ENCODE measurements at places on chromosomes 6 and 20.

DNA sequence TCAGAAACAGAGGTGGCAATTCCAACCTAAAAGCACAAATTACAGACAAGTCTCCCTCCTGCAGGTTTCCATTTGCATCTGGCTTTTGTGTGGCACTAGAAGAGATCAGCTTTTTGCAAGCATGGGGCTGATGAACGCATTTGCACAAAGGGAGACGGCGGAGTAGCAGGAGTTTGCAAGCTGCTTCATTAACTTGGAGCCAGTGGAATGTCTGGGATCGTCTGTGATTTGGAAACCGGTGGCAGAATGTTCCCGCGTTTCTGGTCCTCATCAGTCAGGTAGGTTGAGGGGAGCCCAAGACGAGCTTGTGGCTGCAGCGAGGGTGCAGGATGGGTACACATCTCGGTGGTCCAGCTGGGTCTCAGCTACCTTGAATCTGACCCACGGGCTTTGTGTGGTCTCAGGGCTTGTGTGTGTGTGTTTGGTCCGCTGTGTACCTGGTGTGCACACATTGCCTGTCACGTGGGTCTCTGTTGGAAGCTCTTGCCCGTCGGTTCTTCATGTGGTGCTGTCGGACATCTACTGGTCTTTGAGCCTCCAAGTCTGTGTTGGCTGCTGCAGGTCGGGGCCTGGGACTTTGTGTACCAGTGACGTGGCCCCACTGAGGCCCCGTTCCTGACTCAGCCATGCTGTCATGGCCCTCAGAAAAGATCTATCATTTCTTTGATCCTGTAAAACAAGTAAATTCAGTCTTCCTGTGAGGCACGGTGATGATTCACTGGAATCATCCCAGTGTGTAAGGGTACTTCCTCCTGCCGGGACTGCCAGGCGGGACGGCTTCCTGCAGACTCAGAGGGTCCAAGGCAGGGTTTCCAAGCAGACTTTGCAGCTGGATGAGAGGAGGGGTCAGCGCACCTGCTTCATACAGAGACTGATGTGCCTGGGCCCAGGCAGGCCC is 12.4 kb upstream of the MYT1 start:
- DNase-seq = no peak

- no peak for DNase-seq
These were observed 263.3 kb downstream of the SOX4 start for GRCh38 chr6:21856844-21857243.

- DNase-seq = peak; percentile 7
These were observed 392.0 kb upstream of the SASH1 start for GRCh38 chr6:147950623-147950987.

- DNase-seq = no peak
These were observed 16.2 kb downstream of the GABRR2 start for GRCh38 chr6:89298680-89299465.

DNA sequence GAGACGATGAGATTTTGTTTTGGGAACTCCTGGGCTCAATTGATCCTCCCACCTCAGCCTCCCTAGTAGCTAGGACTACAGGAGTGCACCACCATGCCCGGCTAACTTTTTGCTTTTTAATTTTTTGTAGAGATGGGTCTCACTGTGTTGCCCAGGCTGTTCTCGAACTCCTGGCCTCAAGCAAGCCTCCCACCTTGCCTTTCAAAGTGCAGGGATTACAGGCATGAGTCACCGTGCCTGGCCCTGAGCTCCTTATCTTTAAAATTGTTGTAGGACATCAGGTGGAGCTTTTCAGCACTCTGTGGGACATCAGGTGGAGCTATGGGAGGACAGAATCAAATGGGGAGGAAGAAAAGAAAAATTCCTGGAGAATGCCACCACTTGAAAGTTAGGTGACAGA is 12.7 kb downstream of the ACTR5 start:
- DNase-seq = no peak

GRCh38 chr6:68158256-68158655 is 476.8 kb upstream of the ADGRB3 start:
- no peak for DNase-seq

DNA sequence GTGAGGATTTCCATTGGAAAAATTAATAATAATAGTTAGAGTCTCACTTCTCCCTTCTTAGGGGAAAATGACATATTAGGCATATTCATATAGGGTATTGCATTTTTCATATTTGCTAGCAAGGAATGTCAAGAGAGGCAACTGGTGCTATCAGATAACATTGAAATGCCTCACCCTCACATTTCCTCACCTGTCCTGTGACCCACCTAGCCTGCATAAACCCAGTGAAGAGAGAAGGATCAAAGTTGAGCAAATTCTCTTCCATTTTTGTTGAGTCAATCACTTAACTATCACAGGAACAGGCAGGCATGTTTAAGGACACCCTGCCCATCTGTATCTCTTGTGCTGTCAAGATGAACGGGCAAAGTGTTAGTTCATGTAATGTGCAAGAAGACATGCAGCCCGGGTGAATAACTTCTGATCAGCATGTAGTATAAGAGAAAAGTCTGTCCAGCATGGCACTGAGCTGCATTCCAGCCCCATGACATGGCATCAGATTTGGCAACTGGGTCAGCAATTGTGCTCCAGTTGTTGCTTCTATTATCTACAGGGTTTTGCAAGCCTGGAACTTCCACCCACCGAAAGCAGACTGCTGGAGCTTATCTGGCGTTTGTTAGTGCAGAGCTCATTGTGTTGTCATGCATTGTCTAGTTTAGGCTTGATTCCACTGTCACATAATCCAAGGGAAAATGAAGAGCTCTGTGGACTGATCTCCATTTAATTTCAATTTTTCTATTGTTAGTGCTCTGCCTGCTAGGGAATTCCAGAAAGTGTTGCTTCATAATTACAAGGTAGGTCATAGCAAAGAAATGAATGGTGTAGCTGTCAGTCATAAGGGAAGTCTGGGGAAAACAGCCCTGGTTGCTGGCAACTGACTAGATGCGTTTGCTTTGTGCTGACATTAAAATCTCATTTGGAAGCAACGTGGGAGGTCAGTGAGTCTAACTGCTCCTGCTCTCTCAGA is 138.4 kb upstream of the TNFAIP3 start:
- DNase-seq = no peak

DNA sequence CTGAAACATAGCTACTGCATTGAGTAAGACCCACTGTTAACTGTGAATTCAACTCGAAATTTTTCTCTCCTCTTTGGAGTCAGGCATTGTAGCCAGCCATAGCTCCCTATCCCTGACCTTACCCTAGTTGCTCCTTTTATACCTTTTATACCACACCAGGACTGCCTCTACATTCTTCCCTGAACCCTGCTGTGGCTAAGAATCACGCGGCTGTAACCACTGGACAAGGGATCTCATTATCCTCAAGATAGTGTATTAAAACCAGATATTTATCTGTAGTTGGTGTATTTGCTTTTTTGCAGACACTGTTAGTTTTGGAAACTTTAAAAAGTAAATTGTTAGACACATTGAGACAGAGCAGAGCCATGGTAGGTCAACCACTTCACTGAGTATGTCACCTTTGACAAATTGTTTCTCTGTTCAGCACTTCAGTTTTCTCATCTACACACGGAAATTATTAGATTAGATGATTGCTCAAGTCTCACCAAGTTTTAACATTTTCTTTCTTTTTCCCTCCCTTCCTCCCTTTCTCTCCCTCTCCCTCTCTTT is 171.9 kb upstream of the PRND start:
- DNase-seq = no peak

DNA sequence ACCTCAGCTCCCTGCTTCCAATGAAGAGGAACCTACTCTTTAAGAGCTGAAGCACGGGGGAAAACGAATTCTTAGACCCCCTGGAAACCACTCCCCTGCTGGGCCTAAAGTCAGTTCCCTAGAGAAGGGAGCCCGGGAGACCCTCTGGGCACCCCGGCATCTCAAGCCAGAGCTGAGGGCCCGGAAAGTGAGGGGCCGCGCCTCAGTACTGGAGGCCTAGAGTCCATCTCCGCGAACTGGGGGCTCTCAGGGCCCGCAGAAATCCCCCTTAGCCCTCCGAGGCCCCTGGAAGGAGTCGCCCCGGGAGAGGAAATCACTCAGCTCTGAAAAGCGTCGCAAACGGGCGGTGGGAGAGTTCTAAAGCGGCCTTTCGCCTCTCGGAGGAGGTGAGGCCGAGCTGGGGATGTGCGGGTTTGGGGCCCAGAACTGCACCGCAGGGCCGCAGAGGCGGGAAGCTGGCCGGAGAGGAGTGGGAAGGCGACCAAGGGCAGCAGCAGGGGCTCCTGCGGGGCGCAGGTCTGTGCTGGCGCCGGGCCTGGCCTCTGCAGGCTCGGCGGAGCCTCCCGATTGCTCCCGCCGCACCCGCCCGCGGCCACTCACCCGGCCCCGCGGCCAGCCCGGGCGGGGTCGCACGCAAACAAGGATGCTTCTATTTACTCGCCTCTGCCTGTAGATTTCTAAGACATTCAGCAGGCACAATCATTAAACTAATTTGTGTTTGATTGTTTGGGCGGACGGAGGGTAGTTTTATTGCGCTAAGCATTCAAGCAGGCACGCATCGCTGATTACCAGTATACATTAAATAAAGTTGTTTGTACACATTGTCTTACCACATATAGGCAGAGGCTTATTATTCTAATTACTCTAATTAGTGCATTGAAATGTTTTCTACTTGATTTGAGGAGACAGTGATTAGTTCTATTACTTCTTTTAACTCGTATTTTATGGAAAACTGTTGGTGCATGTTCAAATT is 9.2 kb downstream of the POU3F2 start:
- DNase-seq = peak; percentile 48

- DNase-seq = no peak
These were observed 512.8 kb upstream of the EPHA7 start for GRCh38 chr6:93932175-93932574.

- DNase-seq = peak; percentile 70
These were observed 257.5 kb downstream of the ARID1B start for GRCh38 chr6:157034436-157035230.

- DNase-seq = no peak
These were observed 28.7 kb upstream of the PMEPA1 start for GRCh38 chr20:57738484-57738883.

GRCh38 chr6:84536885-84537638 is 227.3 kb downstream of the TBX18 start:
- DNase-seq = no peak

DNA sequence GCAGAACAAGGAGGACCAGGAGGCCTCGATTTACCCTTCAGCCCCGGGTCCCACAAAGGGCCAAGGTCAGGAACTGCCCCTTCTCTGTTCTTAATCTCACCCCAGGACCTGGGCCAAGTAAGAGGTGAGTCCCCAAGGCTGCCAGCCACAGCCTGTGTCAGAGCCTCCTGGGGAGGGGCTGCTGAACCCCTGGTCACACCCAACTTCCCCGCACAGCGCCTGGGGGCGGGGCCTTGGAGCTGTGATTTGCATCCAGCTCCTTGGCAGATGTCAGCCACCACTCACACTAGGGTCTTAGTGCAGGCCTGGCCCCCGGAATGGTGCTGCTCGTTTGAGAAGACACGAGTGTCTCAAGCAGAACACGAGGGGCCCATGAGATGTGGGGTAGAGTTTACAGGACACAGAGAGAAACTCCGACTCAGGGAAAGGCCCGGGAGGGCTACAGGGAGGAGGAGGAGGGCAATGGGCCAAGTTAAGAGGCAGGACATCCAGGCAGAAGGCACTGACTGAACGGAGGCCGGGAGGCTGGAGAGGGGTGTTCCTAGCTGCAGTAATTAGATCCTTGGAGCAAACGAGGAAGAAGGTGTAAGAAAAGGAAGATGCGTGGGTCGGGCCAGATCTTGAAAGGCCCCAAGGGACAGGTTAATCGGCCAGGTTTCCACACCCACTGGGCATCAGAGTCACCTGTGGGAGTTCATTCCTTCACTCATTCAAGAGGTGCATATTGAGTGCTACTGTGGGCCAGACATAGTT is 26.9 kb downstream of the ZBP1 start:
- DNase-seq = no peak

DNA sequence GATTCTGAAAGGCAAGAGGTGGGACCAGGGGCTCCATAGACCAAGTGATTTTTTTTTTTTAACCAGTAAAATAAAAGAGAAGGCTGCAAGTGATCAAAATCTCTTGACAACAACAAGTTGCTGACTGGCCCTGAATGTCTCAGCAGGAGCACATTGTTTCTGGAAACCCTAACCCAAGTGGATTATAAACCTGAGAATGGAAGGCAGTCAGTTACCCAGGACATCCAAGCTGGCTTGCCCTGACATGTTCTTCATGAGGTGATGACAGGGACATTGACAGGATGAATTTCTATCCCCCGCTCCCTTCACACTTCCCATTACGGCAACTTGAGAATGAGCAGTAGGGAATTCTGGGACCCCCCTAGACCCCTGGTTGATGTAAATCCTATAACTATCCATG is 49.6 kb upstream of the RIPOR2 start:
- no peak for DNase-seq

- DNase-seq = no peak
These were observed 102.8 kb downstream of the SYCP2 start for GRCh38 chr20:59830665-59831023.

GRCh38 chr6:149054559-149055194 is 262.8 kb upstream of the TAB2 start:
- no peak for DNase-seq

DNA sequence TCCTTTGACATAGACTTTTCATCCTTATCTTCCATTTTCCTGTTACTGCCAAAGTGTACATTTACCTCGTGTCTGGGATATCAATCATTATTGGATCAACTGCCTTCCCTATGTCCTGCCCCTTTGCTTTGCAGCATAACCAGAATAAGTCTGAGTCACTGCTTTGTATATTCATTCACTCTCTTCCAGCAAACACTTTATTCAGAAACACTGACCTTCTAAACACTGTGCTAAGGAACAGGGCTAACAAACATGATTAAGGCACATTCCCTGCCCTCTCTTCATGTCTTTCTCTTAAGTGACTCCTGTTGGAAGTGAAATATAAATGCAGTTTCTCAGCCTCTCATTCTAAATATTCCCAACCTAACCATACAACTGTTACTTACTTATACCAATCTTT is 66.9 kb downstream of the COL19A1 start:
- DNase-seq = no peak

GRCh38 chr6:34352305-34352937 is 40.0 kb downstream of the NUDT3 start:
- DNase-seq = no peak

GRCh38 chr20:17533396-17533795 is 2.2 kb upstream of the BFSP1 start:
- peak; percentile 69 for DNase-seq

DNA sequence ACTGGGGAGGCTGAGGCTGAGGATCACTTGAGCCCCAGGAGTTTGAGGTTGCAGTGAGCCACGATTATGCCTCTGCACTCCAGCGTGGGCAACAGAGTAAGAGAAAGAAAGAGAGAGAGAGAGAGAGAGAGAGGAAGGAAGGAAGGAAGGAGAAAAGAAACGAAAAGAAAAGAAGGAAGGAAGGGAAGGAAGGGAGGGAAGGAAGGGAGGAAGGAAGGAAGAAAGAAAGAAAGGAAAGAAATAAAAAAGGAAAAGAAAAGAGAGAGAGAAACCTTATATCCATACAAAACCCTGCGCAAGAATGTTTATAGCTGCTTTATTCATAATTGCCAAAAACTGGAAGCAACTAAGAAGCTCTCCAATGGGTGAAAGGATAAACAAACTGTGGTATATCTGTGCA is 8.1 kb upstream of the HSPA12B start:
- DNase-seq = no peak

- DNase-seq = no peak
These were observed 39.2 kb downstream of the TMEM242 start for GRCh38 chr6:157283900-157284737.

- DNase-seq = no peak
These were observed 54.1 kb upstream of the SHLD1 start for GRCh38 chr20:5696011-5696559.

Measured in pons (tissue), 1 donor.